T47D (cell line): ENCODE measurements at places on chromosomes 16 and 17.

DNA sequence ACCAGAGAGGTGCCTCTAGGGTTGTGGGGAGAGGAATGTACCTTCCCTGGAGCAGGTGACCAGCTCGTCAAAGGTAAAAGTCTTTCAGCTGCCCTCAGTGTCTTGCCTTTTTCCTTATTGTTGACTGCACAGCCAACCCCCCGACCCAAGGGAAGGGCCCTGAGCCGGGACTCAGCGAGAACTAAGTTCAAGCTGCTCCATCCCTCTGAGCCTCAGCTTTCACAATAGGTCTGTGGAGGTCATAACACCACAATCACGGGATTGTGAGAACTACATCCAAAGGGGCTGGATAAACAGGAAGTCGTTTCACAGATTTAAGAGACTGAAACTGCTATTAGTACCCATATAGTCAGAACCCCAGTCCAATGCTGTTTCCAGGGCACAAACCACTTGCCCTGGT is 2.6 kb upstream of the KRT36 start:
- DNase-seq = no peak

DNA sequence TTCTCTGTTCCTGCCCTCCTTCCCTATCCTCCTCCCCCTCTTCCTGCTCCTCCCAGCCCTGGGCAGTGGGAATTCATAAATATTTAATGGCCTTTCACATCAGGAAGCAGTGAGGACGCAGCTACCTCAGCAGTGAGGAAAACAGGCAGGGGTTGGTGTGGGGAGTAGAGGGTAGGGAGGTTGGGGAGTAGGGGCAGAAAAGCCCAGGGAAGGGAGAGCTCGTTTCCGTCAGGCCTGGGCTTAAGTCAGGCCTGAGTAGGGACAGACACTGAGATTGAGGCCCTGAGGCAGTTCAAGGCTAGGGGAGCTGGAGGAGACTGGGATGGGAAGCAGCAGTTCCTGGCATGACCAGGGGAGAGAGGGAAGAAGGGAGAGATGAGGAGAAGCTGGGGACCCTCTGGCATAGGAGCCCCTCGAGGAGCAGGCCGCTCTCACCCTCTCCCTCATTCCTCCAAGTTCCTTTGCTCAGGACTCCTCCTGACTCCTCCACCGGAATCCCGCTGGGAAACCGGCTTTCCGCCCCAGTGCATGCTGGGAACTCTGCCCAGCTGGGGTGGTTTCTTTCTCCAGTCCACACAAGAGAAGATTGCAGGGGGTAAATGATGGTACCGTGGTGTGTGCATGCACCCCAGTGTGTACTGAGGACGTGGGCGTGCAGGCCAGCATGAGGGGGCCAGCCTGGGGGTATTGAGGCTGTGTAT is 6.2 kb downstream of the SAMD14 start:
- DNase-seq = no peak

DNA sequence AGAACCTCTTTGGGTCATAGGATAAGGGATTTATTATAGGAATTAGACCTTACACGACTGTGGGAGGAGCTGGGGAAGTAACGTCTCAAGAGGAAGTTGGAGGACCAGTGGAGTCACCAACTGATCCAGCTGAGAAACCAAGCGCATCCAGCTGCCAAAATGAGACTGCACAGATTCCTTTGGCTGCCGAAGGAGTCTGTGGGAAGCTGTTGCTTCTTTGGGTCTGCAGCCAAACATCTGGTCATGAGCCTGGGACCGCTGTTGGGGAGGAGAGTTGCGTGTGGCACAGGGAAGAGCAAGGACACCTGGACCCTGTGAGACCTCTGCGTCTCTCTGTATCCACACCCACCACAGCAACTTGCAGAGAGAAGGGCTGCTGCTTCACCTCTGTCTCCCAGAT is 2.4 kb upstream of the NACA2 start:
- no peak for DNase-seq

GRCh38 chr16:11125936-11126335 is 130.1 kb downstream of the SOCS1 start:
- no peak for DNase-seq

GRCh38 chr17:13759518-13760335 is 158.0 kb upstream of the HS3ST3A1 start:
- no peak for DNase-seq

GRCh38 chr17:59154721-59155438 is at the start of gene SKA2:
SKA2 (minus strand) TSS chr17:59155186; CDS start chr17:59155163, 23 bp downstream.
- DNase-seq = peak; percentile 100

- DNase-seq = no peak
Measured at GRCh38 chr16:15721018-15721417, 71.0 kb downstream of the NDE1 start.

DNA sequence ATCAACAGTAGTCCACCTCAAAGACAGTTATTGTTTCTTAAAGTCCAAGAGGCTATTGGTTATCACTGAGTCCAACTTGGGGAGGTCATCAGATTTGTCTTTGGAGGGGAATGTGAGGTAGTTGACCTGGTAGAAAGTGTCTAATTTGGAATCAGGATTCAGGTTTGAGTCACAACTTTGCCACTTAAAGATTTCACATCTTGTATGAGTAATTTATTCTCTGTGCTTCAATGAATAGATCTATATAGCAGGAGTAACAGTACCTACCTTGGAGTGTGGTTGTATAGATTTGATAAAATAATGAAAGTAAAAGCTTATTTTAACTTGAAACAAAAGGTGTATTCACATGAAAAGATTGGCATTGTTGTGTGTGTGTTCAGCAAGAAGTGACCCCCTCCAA is 119.3 kb upstream of the TBX2 start:
- no peak for DNase-seq

GRCh38 chr16:3584412-3584811 is 7.2 kb upstream of the NLRC3 start:
- no peak for DNase-seq

GRCh38 chr17:2906901-2907300 is 110.7 kb downstream of the RAP1GAP2 start:
- DNase-seq = no peak

- no peak for DNase-seq
Measured at GRCh38 chr17:33492731-33493265, 199.7 kb upstream of the ASIC2 start.

DNA sequence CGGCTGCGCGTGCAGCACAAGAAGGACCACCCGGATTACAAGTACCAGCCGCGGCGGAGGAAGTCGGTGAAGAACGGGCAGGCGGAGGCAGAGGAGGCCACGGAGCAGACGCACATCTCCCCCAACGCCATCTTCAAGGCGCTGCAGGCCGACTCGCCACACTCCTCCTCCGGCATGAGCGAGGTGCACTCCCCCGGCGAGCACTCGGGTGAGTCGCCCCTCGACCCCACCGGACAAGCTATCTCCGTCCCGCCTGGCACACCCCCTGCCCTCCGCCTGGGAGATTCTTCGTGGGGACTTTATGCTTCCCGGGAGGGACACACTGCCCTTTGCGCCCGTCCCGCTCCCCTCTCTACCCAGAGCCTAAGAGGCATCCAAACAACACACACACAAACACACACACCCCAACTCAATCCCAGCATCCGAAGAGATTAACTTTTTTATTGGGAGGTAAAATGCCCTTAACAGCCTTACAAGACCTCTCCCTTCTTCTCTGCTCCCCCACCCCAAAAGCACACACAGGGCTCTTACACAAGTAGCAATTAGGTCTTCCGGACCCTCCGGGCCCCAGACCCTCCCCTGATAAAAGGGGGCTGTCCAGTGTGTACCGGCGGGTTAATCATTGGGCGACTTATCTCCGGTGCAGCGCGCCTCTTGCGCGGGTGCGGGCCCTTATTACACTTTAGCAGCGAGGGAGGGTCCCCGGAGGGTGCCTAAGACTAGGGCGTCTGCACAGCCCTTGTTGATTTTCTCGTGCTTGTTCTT is 2.1 kb downstream of the SOX9 start:
- peak; percentile 49 for DNase-seq

- DNase-seq = no peak
Measured at GRCh38 chr16:3046641-3047386, 453 bp downstream of the MMP25 start.
